ENCODE measurements at places on chromosomes 2 and 18. TPM values are rescaled to one million over a fixed set of nuclear protein-coding genes. Genes with fewer than 3 reads are reported as not detected.

GRCh38 chr2:205060269-205060668 is 515.0 kb downstream of the PARD3B start:
- DNase-seq = no peak
- no peak overlapping the region for H3K4me3 ChIP-seq
- no peaks in the 10 kb centered on the region for H3K4me1 ChIP-seq

DNA sequence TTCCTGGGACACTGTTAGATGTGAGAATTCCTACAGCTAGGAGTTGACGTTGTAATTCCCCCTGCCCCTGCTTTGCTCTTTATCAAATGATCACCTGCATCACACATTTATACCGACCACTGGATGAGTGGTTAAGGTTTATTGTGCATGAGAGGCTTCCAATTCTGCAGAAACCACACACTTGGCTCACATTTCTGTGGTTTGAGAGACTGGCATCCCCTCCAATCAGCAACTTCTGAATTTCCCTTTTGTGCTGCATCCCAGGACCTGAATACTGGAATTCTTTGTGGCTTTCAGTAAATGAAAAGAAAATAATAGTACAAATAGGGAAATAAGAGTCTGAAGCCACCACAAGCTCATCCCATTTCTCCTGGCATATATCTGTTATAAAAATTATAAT is 628.7 kb upstream of the PIK3C3 start:
- no peaks in the 10 kb centered on the region for H3K36me3 ChIP-seq
- no peak overlapping the region for H3K4me3 ChIP-seq
- H3K27me3 ChIP-seq = no peaks in the 10 kb centered on the region
- DNase-seq = no peak

- peaks cover 2% of the 10 kb centered on the region for H3K36me3 ChIP-seq
- no peak for DNase-seq
- H3K4me3 ChIP-seq = peak overlapping the region; percentile 57
- no peak overlapping the region for H3K27ac ChIP-seq
- H3K27me3 ChIP-seq = peaks cover 48% of the 10 kb centered on the region
- H3K4me1 ChIP-seq = peaks cover 30% of the 10 kb centered on the region
These were observed 1.2 kb downstream of the SATB2 start for GRCh38 chr2:199456383-199457146.

GRCh38 chr2:8680822-8681760 is 765 bp upstream of the ID2 start:
- no peaks in the 10 kb centered on the region for H3K36me3 ChIP-seq
- no peak for DNase-seq
- peak overlapping the region; percentile 72 for H3K4me3 ChIP-seq
- H3K4me1 ChIP-seq = peaks cover 54% of the 10 kb centered on the region
- H3K27ac ChIP-seq = no peak overlapping the region
- H3K27me3 ChIP-seq = peaks cover 57% of the 10 kb centered on the region

GRCh38 chr2:158041400-158041799 is 60.3 kb upstream of the UPP2 start:
- no peak overlapping the region for H3K27ac ChIP-seq
- no peaks in the 10 kb centered on the region for H3K36me3 ChIP-seq
- no peak for DNase-seq
- no peak overlapping the region for H3K4me3 ChIP-seq
- H3K27me3 ChIP-seq = peaks cover 7% of the 10 kb centered on the region

- H3K27ac ChIP-seq = no peak overlapping the region
- H3K4me1 ChIP-seq = peaks cover 32% of the 10 kb centered on the region
- no peaks in the 10 kb centered on the region for H3K27me3 ChIP-seq
- H3K36me3 ChIP-seq = no peaks in the 10 kb centered on the region
These were observed 16.3 kb downstream of the NRP2 start for GRCh38 chr2:205698286-205699268.

DNA sequence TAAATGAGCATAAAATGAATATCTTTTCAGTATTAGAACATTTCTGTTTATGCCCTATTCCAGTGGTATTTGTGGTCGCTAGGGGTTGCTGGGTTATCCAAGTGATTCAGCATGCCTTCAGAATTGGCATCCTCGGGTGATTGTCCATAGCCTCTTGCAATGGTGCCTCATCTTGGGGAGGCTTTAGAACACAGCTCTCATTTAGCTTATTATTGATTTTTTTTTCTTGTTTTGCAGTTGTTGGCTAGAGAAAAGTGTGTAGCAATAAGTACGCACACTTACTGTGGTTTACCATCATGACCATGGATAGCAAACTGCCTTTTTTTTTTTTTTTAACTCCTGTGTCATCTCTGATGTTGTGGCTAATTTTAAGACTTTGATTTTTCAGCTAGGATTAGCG is 33.6 kb downstream of the PLEKHA3 start:
- H3K27me3 ChIP-seq = no peaks in the 10 kb centered on the region
- H3K27ac ChIP-seq = no peak overlapping the region
- H3K4me1 ChIP-seq = no peaks in the 10 kb centered on the region
- H3K36me3 ChIP-seq = peaks cover 54% of the 10 kb centered on the region
- H3K4me3 ChIP-seq = no peak overlapping the region

- H3K27me3 ChIP-seq = peaks cover 32% of the 10 kb centered on the region
- peaks cover 8% of the 10 kb centered on the region for H3K4me1 ChIP-seq
- H3K27ac ChIP-seq = no peak overlapping the region
- no peak for DNase-seq
These were observed 11.3 kb upstream of the MLPH start for GRCh38 chr2:237475704-237476141.

DNA sequence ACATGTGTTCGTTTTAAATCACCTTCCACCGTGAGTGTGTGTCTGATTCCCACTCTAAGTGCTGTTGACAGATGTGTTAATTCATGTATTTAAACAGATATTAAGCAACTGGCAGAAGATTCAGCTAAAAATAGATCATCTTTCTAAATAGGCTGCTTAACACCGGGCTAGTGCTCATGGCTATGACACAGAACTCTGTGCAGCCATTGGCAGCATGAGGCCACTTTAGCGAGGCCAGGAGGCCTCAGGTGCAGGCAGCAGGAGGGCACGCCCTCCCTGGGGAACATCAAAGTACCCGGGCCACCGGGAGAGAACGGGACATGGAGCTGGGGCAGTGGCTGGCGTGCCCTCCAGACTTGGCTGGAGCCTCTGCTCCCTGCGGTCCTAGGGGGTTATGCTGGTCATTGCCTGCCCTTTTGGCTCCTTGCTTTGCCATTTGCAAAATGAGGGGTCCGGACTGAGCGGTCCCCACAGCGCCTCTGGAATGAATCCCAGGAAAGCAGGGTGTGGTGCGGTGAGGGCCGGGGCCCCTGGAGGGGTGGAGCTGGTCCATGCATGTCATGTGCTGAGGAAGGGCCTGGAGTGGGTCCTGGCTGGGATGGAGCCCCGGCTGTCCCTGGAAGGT is 62.8 kb upstream of the HDAC4 start:
- peaks cover 9% of the 10 kb centered on the region for H3K27me3 ChIP-seq
- H3K36me3 ChIP-seq = no peaks in the 10 kb centered on the region
- no peaks in the 10 kb centered on the region for H3K4me1 ChIP-seq

DNA sequence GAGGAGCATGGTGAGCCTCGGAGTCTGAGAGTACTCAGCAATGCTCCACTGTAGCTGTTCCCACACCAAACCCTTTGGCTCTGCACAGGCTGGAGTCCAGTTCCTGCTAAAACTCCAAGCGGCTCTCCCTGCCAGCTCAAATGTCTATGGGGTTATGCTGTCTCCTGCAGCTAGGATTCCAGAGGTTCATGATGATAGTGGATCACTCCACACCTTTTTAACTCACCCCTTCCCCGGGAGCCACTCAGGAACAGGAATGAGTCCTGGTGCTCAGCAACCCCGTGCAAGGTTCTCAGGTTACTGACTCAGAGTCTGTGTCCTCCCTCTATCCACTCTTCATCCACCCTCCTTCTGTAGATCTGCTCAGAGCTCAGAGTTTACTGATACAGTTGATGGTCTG is 410.0 kb downstream of the CDH19 start:
- no peaks in the 10 kb centered on the region for H3K4me1 ChIP-seq
- H3K36me3 ChIP-seq = no peaks in the 10 kb centered on the region
- H3K27me3 ChIP-seq = no peaks in the 10 kb centered on the region
- H3K4me3 ChIP-seq = no peak overlapping the region
- no peak overlapping the region for H3K27ac ChIP-seq

- H3K36me3 ChIP-seq = no peaks in the 10 kb centered on the region
- no peaks in the 10 kb centered on the region for H3K4me1 ChIP-seq
- DNase-seq = no peak
- H3K4me3 ChIP-seq = no peak overlapping the region
These were observed 388.8 kb upstream of the CHAC2 start for GRCh38 chr2:53378791-53379190.

DNA sequence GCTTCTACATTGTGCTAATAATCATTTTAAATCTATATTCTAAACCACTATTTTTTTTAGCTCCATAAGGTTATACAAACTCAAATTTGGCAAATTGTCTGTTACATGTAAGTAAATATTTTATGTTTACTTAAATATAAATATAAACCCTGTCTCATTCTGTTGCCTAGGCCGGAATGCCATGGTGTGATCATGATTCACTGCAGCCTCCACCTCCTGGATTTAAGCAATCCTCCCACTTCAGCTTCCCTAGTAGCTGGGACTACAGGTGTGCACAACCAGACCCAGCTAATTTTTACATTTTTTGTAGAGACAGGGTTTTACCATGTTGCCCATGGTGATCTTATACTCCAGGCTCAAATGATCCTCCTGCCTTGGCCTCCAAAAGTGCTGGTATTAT is 124.7 kb downstream of the MEIS1 start:
- H3K27me3 ChIP-seq = peaks cover 17% of the 10 kb centered on the region
- no peak overlapping the region for H3K27ac ChIP-seq
- H3K4me3 ChIP-seq = no peak overlapping the region
- DNase-seq = no peak
- no peaks in the 10 kb centered on the region for H3K36me3 ChIP-seq
- peaks cover 15% of the 10 kb centered on the region for H3K4me1 ChIP-seq

GRCh38 chr2:100580367-100581276 is 17.8 kb downstream of the PDCL3 start:
- peaks cover 22% of the 10 kb centered on the region for H3K4me1 ChIP-seq
- H3K27me3 ChIP-seq = no peaks in the 10 kb centered on the region
- peaks cover 8% of the 10 kb centered on the region for H3K36me3 ChIP-seq
- peak overlapping the region; percentile 99 for H3K27ac ChIP-seq
- peak; percentile 50 for DNase-seq
- H3K4me3 ChIP-seq = peak overlapping the region; percentile 56

GRCh38 chr2:144237830-144238627 is 281.9 kb downstream of the ZEB2 start:
- H3K4me3 ChIP-seq = peak overlapping the region; percentile 42
- DNase-seq = no peak
- peak overlapping the region; percentile 80 for H3K27ac ChIP-seq
- peaks cover 90% of the 10 kb centered on the region for H3K4me1 ChIP-seq

GRCh38 chr2:51511002-51511401 is 479.1 kb upstream of the NRXN1 start:
- H3K27me3 ChIP-seq = no peaks in the 10 kb centered on the region
- H3K4me3 ChIP-seq = no peak overlapping the region
- no peaks in the 10 kb centered on the region for H3K4me1 ChIP-seq
- no peak overlapping the region for H3K27ac ChIP-seq
- H3K36me3 ChIP-seq = no peaks in the 10 kb centered on the region

GRCh38 chr2:55703350-55703749 is 9.7 kb upstream of the PNPT1 start:
- peaks cover 37% of the 10 kb centered on the region for H3K27me3 ChIP-seq
- H3K4me3 ChIP-seq = no peak overlapping the region
- H3K4me1 ChIP-seq = no peaks in the 10 kb centered on the region
- no peak overlapping the region for H3K27ac ChIP-seq
- H3K36me3 ChIP-seq = no peaks in the 10 kb centered on the region

DNA sequence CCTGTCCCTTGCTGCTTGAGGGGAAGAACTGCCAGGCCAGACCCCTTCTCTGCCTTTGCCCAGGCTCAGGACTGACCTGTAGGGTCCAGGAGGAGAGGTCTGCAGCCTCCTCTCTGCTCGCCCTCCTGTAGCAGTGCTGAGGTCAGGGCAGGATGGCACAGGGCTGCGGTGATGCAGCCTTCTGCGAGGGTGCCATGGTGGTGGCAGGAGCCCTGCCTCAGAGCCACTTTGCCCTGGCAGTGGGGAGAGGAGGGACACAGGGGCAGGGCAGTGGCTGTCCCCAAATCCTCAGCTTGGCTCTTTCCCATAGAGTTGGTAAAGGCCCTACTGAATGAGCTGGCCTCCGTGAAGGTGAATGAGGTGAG is 884 bp downstream of the PROM2 start:
- no peaks in the 10 kb centered on the region for H3K36me3 ChIP-seq
- DNase-seq = no peak
- no peak overlapping the region for H3K27ac ChIP-seq
- no peaks in the 10 kb centered on the region for H3K27me3 ChIP-seq

DNA sequence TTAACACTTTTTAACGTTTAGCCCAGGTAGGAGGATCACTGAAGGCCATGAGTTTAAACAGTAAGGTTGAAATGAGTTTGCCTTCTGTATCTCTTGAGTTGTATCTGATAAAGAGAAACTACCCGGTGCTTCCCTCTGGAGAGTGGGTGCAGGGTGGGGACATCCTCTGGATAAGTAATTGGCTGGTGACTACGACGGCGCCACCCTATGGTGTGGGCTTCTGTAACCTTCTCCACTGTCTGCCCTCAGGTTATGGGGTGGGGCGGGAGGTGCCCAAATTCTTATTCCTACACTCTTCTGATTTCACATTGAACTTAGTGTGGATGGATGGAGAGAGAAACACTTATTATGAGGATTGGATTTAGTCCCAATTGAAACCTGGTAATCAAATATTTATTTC is 68.8 kb downstream of the LDLRAD4 start:
- no peaks in the 10 kb centered on the region for H3K36me3 ChIP-seq
- H3K4me1 ChIP-seq = no peaks in the 10 kb centered on the region
- H3K27me3 ChIP-seq = peaks cover 3% of the 10 kb centered on the region
- H3K27ac ChIP-seq = no peak overlapping the region

DNA sequence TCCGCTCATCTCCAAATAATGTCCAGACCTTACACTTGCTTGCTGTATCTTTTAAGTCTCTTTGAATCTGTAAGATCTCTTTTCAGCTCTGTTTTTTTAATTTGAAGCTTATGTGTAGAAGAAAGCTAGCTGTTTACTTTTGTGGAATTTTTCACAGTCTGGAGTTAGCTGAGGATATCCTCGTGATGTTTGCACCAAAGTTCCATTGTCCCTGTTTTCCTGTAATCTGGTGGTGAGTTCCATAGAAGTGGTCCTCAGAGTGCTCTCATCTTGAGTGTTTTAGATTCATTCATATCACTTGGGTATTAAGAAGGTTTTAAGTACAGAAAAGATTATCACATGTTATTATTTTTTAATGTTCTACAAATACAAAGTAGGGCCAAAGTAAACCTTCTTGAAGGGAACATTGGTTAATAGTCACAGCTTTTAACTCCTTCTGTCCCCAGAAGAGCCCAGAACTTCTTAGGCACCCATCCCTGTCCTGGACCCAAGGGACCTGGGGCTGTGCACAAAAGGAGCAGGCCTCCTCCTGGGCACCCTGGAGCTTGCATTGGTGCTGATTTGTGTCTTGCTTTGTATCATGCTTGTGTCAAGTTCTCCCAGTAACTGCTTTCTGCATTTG is 15.0 kb downstream of the MLPH start:
- no peaks in the 10 kb centered on the region for H3K36me3 ChIP-seq
- no peak overlapping the region for H3K4me3 ChIP-seq
- H3K27me3 ChIP-seq = peaks cover 26% of the 10 kb centered on the region
- no peak for DNase-seq
- no peak overlapping the region for H3K27ac ChIP-seq

- no peaks in the 10 kb centered on the region for H3K4me1 ChIP-seq
- no peak overlapping the region for H3K27ac ChIP-seq
- no peaks in the 10 kb centered on the region for H3K27me3 ChIP-seq
- no peak overlapping the region for H3K4me3 ChIP-seq
- DNase-seq = no peak
These were observed 61.1 kb upstream of the RND3 start for GRCh38 chr2:150548527-150548926.

SLC9A4 gene
- total RNA-seq = 0.05 TPM

CD8A gene
- total RNA-seq = 0.24 TPM

HES6 gene
- total RNA-seq = 4.4 TPM

LYPD6B gene
- 1.4 TPM for total RNA-seq

ANKRD36C gene
- 57.2 TPM for total RNA-seq

CDH7 gene
- total RNA-seq = not detected

MSGN1 gene
- 0.42 TPM for total RNA-seq

All from activated B cell treated with CpG ODN at 0.5 μM for 24 hours (primary cell).